ENCODE measurements at places on chromosomes 1 and 21.

GRCh38 chr1:81006502-81006901, 794.2 kb upstream of the ADGRL2 start:
- DNase-seq, result no peak

DNA sequence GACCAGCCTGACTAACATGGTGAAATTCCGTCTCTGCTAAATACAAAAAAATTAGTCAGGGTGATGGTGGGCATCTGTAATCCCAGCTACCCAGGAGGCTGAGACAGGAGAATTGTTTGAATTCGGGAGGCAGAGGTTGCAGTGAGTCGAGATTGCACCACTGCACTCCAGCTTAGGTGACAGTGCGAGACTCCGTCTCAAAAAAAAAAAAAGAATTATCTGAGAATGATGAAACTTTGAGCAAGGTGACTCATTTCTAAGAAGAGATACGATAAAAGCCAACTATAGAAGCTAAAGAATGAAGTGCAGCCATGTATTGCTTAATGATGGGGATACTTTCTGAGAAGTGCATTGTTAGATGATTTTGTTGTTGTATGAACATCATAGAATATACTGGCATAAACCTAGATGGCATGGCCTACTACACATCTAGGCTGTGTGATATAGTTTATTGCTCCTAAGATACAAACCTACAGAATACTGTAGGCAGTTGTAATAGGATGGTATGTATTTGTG, 64.7 kb downstream of the SNRPE start:
- DNase-seq, result no peak

GRCh38 chr1:195948123-195948895, 659.9 kb downstream of the KCNT2 start:
- no peak for DNase-seq

- DNase-seq, result no peak
Observed at GRCh38 chr1:117571496-117571895, 34.4 kb upstream of the TENT5C start.

- no peak for DNase-seq
Observed at GRCh38 chr1:167387251-167387910, 130.9 kb downstream of the CD247 start.

DNA sequence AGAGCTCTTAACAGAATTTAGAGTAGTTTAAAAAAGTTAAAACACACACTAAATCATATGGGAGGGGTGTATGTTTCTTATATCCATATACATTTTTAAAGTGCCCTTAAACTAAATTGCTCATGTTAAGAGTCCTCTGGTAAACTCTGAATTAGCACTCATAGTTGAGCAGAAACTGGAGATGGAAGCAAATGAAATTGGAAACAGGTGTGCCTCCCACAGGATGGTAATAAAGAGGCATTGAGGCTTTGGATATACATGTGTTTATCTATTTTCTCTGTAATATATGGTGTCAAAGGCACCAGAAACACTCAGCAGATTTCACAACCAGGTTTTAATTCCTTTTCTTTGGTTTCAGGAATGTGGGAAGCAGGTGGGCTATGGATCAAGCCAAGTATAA, 188.6 kb downstream of the HS2ST1 start:
- DNase-seq, result no peak

DNA sequence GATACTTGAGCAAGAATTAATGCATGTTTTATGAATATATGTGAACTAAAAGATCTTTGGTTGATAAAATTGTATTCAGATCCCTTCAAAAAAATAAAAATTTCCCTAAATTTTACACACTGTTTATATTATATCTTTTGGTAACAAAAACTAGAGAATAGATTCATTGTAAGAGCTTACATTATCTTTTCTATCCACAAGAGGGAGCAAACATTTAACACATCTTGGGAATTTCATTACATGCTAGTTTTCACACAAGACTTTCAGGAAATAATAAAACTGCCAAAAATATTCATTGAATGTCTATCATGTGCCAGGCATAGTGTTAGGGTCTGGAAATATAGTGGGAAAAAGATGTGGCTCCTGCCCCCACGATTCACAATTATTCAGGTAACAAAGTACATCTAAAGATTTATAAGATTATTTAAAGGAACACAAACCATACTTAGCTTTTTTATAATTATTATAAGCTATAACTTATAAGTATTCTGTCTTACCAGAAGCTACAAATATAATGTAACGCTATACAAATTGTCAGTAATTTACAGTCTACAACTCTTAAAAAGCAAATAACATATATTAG, 30.6 kb downstream of the FAF1 start:
- no peak for DNase-seq

- no peak for DNase-seq
Observed at GRCh38 chr1:206457408-206458120, 12.7 kb upstream of the IKBKE start.

DNA sequence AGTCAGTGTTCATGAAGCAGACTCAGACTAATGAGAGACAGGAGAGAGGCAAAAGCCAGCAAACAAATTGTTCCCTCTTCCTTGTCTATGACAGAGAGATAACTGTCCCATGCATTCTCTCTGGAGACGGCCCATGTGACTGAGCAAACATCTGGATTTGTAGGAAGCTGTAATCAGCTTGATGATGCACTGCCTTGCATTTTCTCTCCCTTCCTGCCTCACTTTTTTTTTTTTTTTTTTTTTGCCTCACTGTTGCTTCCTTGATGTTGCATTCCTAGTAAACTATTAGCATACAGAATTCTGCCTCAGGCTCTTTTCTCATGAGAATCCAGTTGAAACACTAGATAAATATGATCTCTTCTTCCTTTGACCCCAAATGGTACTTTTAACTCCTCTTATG, 134.5 kb downstream of the HHIPL2 start:
- DNase-seq, result no peak

GRCh38 chr1:94012708-94013366, 103.6 kb upstream of the GCLM start:
- DNase-seq, result no peak

DNA sequence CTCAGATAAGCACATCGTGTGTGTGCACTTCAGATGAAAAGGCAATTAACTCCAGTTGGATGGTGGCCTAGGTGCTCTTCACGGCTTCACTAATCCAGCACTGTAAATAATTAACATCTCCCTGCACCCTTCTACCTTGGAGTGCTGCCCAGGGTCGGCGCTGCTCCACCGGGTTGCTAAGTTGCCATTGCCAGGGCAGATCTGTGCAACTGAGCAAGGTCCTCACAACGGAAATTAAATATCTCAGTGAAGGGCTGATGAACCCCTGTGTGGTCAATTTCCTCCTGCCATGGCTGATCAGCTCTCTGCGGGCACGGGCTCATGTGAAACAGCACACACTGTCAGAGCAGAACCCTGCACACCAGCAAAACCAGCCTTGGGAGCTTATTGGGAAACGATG, 63.2 kb downstream of the SYDE2 start:
- DNase-seq, result no peak

- DNase-seq, result no peak
Observed at GRCh38 chr1:148352470-148353053, 130.5 kb downstream of the PPIAL4G start.

DNA sequence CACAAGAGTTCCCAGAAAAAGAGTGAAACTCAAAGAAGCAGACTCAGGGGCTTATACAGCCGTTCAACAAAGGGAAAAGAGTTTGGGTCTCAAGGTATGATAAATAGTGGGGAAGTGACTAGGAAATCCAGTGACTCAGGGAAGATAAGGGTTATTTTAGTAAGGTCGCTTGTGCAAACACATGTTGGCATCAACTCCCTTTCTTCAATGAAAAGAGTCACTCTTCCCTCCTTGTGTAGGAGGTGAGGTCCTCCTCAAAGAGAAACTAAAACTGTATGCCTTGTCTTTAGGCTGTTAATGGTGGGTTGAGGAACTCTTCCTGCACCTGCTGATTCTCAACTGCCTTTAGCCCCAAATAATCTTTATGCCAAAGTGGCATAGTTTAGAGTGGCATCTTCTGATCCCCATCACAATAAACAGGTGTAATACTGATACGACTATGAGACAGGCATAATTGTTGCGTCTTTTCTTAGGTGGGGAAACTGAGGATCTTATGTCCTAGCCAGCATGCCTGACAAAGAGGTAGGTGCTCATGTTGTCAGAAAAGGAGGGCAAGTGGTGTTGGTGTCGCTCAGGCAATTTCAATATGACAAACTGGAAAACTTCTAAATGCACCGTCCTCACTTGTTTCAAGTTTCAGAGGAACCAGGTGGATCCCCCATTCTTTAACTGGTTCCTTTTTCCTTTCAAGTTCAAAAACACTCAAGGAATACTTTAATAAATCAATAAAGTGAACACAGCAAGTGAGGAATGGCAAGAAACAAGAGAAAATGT, 294.1 kb upstream of the RUNX1 start:
- no peak for DNase-seq

- DNase-seq, result no peak
Observed at GRCh38 chr1:165490175-165490574, 45.2 kb upstream of the RXRG start.

- no peak for DNase-seq
Observed at GRCh38 chr1:202061055-202061454, 50.7 kb downstream of the ELF3 start.

DNA sequence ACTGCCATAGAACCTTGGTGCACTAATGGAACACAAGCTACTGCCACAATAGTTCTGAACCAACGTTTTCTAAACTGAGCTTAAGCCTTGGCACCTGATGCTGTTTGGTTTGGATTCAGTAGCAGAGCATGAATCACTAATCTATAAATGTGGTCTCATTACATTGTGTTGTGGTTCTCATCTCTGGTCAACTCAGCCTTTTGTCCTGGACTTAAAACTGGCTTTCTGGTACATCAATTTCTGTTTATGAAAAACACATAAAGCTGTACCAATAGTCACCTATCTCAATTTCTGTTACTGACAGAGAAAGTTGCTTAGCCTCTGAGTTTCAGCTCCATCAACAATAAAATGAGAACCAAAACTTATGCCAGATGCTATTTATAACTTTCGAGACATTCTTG, 197.5 kb upstream of the KIAA0040 start:
- DNase-seq, result no peak

DNA sequence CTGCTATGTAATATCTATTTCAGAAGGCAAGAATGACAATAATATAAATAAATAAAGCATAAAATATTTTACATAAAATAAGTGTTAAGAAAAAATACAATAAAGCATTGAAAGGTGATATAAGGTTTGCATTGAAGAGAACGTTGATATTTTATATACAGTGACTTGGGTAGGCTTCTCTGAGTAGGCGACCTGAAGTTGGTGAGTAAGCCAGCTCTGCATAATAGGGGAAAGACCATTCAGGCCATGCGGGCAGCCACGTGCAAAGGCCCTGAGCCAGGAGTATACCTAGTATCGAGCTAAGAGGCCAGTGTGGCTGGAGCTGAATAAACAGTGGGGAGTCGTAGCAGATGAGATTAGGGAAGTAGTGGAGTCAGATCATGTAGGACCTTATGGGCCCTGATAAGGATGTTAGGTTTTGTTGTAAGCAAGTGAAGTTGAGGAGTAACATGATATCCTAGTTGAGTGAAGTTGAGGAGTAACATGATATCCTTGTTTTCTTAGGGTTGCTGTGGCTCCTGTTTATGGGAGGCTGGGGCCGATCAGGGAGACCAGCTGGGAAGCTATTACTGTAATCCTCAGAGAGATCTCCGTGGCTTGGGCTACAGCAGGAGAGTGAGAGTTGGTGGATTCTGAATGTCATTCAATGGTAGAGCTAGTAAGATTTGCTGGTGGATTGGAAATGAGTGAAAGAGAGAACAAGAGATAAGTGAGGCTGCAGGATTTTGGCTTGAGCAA, 22.0 kb downstream of the KCNK1 start:
- no peak for DNase-seq

DNA sequence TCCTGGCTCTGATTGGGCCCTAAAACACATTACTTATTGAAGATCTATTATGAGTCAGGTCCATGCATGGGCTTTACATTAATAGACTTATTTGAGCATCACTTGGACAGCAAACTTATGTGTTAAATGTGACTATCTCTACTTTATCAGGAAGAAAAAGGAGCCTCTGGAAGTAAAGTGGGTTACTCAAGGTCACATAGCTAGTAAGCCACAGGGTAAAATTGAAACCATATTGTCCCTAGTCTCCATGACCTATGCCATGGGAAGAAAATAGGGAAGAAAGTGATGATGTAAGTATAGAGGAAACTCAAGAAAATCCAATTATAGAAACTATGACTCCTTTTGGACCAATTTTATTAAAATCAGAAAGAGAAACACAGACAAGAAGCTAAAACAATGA, 555.3 kb downstream of the NUF2 start:
- no peak for DNase-seq

DNA sequence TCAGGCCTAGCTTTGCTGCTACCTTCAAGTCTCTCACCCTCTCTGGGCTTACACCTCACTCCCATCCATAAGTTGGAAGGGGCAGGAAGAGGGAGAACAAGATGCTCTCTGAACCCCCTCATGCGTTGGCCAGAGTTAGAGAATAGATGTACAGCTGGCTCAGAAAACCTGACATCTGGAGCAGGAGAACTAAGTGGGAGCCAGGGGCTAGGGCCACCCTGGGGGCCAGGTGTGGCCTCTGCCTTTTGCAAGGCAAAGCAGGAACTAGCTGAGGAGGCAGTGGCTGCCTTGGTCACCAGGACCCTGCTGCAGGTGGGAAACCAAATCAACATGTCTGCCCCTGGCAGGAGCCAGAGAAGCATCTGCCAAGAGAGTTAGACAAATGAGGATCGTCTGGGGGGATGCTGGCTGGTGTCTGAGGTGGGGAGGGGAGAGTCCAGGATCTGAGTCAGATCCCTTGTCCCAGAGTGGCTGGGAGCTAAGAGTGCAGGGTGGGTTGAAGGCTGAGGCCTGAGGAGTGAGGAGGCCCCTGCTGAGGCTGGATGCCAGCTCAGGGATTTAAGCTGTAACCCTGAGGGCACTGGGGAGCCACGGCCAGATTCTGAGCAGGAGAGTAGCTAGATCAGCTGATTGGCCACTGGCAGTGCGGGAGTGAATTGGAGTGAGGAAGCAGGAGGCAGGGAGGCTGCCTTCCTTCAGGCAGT, 115.0 kb downstream of the EPHB2 start:
- no peak for DNase-seq

DNA sequence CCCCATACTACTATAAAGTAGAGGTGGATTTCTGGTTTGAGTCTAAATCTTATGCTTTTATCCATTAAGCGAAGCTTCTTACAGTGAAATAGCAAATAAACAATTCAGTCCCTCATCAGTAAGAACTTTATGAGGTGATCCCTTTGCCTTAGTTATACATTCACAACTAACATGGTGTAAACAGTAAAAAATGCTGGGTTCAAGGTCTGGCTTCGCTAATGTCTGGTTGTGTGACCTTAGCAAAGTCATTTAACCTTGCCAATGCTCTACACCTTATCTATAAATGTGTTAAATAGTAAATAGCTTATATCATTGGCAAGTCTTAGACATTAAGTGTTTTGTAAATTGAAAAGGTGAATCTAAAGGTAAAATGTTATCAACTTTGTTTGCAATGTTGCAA, 475.4 kb downstream of the LMO4 start:
- no peak for DNase-seq

GRCh38 chr1:213985209-213986019, 2.4 kb upstream of the PROX1 start:
- no peak for DNase-seq

- DNase-seq, result no peak
Observed at GRCh38 chr21:25895565-25896205, 160.9 kb downstream of the GABPA start.
